Activated CD4-positive, alpha-beta memory T cell treated with anti-CD3 and anti-CD28 coated beads for 36 hours (primary cell): ENCODE measurements at places on chromosomes 6 and 20. TPM values are rescaled to one million over a fixed set of nuclear protein-coding genes. Genes with fewer than 3 reads are reported as not detected.
A peak's percentile ranks its signal among the peaks of the same experiment; 100 is the strongest.

The NKX2-2 gene
- total RNA-seq: not detected

The SLC22A1 gene
- 0.14 TPM for total RNA-seq

The PPT2 gene
- total RNA-seq: 9.5 TPM

The CST4 gene
- total RNA-seq: not detected

The ADRM1 gene
- 101 TPM for total RNA-seq

The RWDD2A gene
- 2.6 TPM for total RNA-seq

DNA sequence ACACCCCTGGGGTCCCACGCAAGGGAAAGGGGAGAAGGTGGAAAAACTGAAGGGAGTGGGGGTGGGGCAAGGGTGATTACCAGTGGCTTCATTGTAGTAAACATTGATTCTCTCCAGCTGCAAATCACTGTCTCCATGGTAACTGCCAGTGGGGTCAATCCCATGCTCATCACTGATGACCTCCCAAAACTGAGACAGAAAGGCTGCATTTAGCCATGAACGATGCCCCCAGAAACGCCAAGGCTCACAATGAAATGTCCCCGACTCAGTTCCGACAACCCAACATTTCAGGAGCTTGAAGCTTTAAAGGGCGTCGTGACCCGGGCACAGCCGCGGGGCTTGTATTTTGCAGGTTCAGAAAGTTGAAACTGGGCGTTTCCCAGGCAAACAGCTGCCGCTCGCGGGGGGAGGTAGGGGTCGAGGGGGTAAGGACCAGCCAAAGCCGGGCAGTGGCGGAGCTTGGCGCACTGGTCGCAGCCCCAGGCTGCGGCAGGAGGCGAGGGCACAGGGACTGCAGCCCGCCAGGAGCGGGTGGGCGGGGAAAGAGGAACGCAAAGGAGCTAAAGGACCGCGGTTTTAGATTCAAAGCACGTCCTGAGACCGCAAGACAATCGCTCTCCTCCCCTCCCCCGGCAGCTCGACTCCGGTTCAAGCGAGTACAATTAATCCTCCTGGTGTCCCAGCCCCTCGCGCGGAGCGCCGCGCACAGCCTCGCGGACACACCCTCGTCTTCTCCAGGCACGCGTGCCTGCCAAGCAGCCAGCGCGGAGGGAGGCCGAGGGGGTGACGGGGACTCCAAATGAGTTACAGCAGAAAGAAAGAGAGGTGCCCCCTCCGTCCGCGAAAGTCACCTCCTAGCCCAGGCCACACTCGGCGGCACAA lies 731 bp downstream of the TUBB2B start:
- H3K36me3 ChIP-seq: no peaks in the 10 kb centered on the region
- peaks cover 57% of the 10 kb centered on the region for H3K27me3 ChIP-seq
- peaks cover 41% of the 10 kb centered on the region for H3K4me1 ChIP-seq
- H3K4me3 ChIP-seq: peak overlapping the region; percentile 65

DNA sequence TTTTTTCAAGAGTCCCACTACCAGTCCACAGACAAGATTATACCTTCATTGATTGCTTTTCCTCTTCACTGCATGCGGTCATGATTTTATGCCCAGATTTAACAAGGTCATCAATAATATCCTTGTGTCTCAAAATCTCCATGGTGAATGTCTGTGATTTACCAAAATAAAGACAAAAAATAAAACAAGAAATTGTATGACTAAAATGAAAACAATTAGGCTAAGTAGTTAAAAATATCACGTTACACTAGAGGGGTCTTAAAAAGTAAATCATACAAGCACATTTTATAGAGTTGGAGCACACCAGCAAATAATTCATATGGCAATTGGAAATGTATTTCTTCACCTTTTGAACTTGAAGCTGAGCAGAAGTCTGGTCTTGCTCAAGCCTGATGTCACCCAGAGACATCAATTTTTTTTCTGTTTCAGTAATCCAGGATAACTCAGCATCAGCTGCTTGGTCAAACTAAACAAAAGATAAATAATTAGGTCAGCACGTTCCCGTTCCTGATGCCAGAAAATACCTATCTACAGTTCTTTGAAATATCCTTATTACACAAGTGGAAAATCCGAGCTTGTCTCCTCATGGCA lies 125.4 kb downstream of the DST start:
- H3K4me3 ChIP-seq: no peak overlapping the region
- H3K27ac ChIP-seq: no peak overlapping the region
- DNase-seq: no peak
- no peaks in the 10 kb centered on the region for H3K36me3 ChIP-seq

GRCh38 chr6:170523256-170524171 lies 29.6 kb downstream of the PSMB1 start:
- no peaks in the 10 kb centered on the region for H3K4me1 ChIP-seq
- H3K27me3 ChIP-seq: no peaks in the 10 kb centered on the region
- H3K36me3 ChIP-seq: no peaks in the 10 kb centered on the region
- H3K4me3 ChIP-seq: no peak overlapping the region
- no peak overlapping the region for H3K27ac ChIP-seq
- no peak for DNase-seq

- H3K4me3 ChIP-seq: no peak overlapping the region
- no peak for DNase-seq
- H3K27me3 ChIP-seq: no peaks in the 10 kb centered on the region
- H3K4me1 ChIP-seq: no peaks in the 10 kb centered on the region
- no peak overlapping the region for H3K27ac ChIP-seq
Observed at GRCh38 chr20:5033566-5033965, 32.3 kb upstream of the SLC23A2 start.

- no peaks in the 10 kb centered on the region for H3K36me3 ChIP-seq
- H3K4me1 ChIP-seq: no peaks in the 10 kb centered on the region
- H3K4me3 ChIP-seq: no peak overlapping the region
- H3K27me3 ChIP-seq: no peaks in the 10 kb centered on the region
Observed at GRCh38 chr6:87772597-87773530, 70.8 kb upstream of the AKIRIN2 start.

DNA sequence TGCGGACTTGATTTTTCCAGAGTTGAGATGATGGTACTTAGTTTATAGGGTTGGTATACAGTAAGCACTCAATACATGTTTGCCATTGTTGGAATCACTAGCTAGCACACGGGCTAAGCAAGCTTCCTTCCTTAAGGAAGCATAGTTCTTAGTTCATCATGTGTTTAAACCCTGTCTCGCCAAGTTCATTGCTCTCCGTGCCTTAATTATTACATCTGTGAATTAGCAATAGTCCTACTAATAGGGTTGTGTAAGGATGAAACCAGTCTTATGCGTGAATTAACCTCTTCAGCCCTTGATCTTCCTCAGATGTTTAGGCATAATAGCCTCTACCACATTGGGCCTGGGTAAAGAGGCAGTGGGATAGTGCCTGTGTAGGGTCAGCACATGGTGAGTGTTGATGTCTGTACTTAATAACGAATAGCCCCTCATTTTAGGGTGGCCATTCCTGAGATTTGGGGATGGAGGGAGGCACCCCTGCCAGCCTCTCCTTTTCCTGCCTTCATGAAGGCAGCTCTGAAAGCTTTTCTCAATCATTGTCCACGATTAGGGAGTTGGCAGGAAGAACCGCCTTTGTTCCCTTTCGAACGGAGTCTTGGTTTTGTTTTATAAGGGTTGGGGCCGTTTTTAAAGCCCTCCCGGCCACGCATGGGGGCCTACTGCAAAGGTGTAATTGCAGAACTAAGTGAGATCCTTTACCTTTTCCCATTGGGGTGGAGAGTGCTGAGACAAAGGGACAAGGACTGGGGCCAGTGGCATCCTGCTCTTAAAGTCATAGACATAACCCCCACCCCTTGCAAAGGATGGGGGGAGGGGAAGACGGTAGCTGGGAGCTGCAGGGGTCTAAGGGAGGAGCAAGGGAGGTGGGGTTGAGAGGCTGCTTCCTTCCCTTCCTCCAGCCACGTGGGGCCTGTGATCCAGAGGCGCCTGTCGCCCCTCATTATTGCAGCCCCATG lies 2.1 kb downstream of the DNMT3B start:
- H3K27ac ChIP-seq: no peak overlapping the region
- H3K27me3 ChIP-seq: peaks cover 1% of the 10 kb centered on the region
- no peak for DNase-seq
- peaks cover 9% of the 10 kb centered on the region for H3K4me1 ChIP-seq
- H3K4me3 ChIP-seq: peak overlapping the region; percentile 31

DNA sequence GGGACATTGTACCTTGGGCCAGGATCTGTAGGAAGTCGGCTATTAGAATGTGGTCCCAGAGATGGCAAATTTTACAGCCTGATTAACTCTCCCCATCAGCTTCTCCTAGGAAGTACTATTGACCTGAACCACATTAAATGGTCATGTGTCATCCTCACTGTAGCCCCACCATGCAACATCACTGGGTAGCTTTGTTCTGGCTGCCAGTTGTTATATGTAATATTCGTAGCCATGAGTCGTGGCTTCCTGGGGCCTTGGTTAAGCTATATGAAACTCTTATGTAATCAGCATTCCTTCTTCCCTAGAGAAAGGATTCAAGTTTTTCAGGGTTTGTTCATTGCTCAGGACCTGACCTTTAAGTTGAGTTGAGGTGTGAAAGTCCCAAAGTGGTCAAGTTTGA lies 125.7 kb downstream of the ANKS1A start:
- H3K4me1 ChIP-seq: peaks cover 10% of the 10 kb centered on the region
- H3K27ac ChIP-seq: no peak overlapping the region
- H3K4me3 ChIP-seq: no peak overlapping the region

- no peak overlapping the region for H3K27ac ChIP-seq
- no peaks in the 10 kb centered on the region for H3K4me1 ChIP-seq
- no peaks in the 10 kb centered on the region for H3K36me3 ChIP-seq
- DNase-seq: no peak
- no peak overlapping the region for H3K4me3 ChIP-seq
- H3K27me3 ChIP-seq: no peaks in the 10 kb centered on the region
Observed at GRCh38 chr6:2412731-2413130, 167.3 kb upstream of the GMDS start.

- H3K27me3 ChIP-seq: no peaks in the 10 kb centered on the region
- no peak overlapping the region for H3K4me3 ChIP-seq
- no peak for DNase-seq
- H3K36me3 ChIP-seq: no peaks in the 10 kb centered on the region
- no peak overlapping the region for H3K27ac ChIP-seq
- H3K4me1 ChIP-seq: peaks cover 27% of the 10 kb centered on the region
Observed at GRCh38 chr6:43090559-43090956, 14.4 kb downstream of the PTK7 start.

DNA sequence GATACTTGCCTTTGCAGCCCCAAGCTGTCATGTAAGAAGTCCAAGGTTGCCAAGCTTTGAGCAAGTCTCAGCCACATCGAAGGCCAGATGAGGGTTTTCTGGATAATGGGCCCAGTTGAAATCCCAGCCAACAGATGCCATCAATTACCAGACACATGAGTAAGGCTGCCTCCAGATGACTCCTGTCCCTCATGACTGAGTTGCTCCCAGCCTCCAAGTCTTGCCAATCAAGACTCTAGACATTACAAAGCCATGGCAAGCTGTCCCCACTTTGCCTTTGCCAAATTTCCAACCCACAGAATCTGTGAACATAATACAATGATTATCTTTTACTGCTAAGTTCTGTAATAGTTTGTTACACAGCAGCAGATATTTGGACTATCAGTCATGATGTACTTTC lies 76.8 kb upstream of the ARMC2 start:
- no peak overlapping the region for H3K4me3 ChIP-seq
- H3K27me3 ChIP-seq: peaks cover 2% of the 10 kb centered on the region
- no peaks in the 10 kb centered on the region for H3K36me3 ChIP-seq
- H3K4me1 ChIP-seq: no peaks in the 10 kb centered on the region
- H3K27ac ChIP-seq: no peak overlapping the region
- no peak for DNase-seq

- H3K27me3 ChIP-seq: peaks cover 2% of the 10 kb centered on the region
- H3K4me3 ChIP-seq: no peak overlapping the region
- H3K36me3 ChIP-seq: no peaks in the 10 kb centered on the region
Observed at GRCh38 chr6:133741375-133741861, 147.5 kb upstream of the TCF21 start.

GRCh38 chr20:23156170-23156841 lies 70.2 kb upstream of the CD93 start:
- no peak for DNase-seq
- H3K4me1 ChIP-seq: peaks cover 11% of the 10 kb centered on the region
- H3K27ac ChIP-seq: no peak overlapping the region
- no peaks in the 10 kb centered on the region for H3K27me3 ChIP-seq
- no peaks in the 10 kb centered on the region for H3K36me3 ChIP-seq
- H3K4me3 ChIP-seq: no peak overlapping the region

GRCh38 chr20:5354901-5355300 lies 38.1 kb upstream of the PROKR2 start:
- peaks cover 7% of the 10 kb centered on the region for H3K4me1 ChIP-seq
- no peak overlapping the region for H3K27ac ChIP-seq
- H3K4me3 ChIP-seq: no peak overlapping the region
- H3K27me3 ChIP-seq: peaks cover 15% of the 10 kb centered on the region
- DNase-seq: no peak

DNA sequence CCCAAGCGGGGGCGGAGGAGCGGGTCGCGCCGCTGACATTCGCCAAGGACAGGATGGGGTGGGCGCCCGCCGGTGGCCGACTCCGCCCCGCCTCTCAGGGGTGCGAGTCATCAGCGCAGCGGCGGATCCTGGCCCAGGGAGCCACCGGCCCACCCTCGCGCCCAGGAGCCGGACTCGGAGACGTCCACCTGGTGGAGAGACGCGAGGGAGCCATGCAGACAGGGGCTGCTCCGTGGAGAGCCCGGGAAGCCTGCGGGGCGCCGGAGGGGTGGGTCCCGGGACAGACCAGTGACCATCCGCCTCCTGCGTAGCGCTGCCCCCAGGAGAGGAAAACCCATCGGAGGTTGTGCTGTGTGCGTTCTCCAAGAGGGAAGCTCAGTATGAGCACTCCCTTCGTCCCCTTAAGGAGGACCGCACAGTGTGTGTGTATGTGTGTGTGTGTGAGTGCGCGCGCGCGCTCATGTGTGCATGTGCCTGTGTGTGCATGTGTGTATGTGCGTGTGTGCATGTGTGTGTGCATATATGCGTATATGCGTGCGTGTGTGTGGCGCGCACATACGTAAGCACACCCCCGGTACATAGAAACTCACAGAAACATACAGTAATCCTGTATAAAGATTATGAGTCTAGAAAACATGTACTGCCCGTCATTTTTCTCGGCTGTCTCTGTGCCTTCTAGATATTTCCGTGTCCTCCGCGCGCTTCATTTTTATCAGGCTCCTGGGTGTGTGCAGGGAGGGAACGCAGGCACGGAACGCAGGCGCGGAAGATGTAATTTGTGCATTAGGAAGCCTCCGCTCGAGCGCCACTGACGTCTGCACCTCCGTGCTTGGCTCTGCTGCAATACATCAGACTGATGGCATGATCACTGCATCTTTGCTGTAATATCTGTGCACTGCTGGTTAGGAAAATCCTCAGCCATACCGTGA lies 158.9 kb downstream of the TBXT start:
- DNase-seq: no peak
- peaks cover 5% of the 10 kb centered on the region for H3K4me1 ChIP-seq
- H3K27ac ChIP-seq: no peak overlapping the region
- no peak overlapping the region for H3K4me3 ChIP-seq

- no peaks in the 10 kb centered on the region for H3K27me3 ChIP-seq
- H3K27ac ChIP-seq: no peak overlapping the region
- DNase-seq: no peak
- peaks cover 26% of the 10 kb centered on the region for H3K36me3 ChIP-seq
Observed at GRCh38 chr20:35854713-35855348, 83.0 kb downstream of the PHF20 start.

DNA sequence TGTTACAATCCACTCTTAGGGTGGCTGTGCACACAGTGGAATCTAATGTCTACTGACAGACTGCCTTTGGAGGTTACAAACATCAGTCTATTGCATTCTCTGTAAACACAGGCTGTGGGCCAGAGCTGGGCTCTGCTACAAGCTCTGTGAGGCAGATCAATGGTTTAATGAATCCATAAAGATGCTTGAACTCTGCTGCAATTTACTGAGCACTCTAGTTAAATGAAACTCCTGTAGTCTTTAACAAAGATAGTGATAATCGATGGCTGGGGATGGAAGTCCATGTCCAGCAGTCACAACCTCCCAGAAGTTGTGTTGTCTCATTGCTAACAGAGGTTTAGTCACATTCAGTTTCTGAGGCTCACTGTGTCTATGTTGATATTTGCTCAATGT lies 50.5 kb downstream of the SOBP start:
- no peak for DNase-seq
- H3K27me3 ChIP-seq: peaks cover 26% of the 10 kb centered on the region
- H3K4me3 ChIP-seq: no peak overlapping the region
- no peaks in the 10 kb centered on the region for H3K36me3 ChIP-seq
- no peak overlapping the region for H3K27ac ChIP-seq
